Fibroblast of skin of scalp (primary cell): ENCODE measurements at places on chromosomes 2 and 18.

GRCh38 chr2:212974692-212975091, 176.7 kb downstream of the IKZF2 start:
- DNase-seq, result no peak

DNA sequence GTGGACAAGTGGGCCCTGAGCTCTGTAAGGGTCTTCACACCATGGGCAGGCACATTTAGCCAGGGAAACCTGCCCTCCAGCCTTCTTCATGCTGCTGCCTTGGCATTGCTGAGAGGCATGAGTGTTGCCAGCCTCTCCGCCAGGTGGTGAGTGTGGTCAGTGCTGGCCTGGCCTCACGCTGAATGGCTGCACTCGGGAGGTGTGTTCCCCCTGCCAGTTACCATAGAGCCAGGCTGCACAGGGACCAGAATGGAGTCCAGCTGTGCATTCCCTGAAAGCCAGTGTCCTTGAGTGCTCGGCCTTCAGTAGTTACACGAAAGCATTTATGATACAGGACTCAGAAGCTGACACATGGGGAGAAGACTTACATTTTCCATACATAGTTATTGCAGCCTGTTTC, 139.7 kb downstream of the ATP9B start:
- DNase-seq, result no peak

DNA sequence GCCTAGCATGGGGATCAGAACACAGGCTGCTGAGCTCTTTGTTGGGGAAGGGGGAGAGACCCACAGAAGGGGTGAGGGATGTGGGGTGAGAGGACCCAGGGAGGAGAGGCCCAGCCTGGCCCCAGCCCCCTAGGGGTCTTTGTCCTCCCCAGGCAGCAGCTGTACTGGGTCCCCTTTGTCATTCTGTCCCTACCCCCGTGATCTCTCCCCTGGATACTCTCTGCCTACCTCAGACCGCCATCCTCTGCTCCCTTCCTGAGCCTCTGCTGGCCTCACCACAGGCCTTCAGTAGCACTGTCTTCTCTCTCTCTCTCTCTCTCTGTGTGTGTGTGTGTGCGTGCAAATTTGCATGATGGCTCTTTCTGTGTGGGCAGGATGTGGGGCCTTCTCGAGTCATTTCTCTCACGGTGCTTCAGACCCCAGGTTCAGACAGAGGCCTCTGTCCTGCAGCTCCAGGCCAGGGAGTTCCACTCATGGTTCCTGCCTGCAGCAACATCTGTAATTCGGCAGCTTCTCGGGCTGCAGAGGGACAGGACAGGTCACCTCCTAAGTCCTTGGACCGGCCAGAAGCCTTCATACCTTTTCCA, 1.4 kb downstream of the PSD4 start:
- DNase-seq, result peak; percentile 13

DNA sequence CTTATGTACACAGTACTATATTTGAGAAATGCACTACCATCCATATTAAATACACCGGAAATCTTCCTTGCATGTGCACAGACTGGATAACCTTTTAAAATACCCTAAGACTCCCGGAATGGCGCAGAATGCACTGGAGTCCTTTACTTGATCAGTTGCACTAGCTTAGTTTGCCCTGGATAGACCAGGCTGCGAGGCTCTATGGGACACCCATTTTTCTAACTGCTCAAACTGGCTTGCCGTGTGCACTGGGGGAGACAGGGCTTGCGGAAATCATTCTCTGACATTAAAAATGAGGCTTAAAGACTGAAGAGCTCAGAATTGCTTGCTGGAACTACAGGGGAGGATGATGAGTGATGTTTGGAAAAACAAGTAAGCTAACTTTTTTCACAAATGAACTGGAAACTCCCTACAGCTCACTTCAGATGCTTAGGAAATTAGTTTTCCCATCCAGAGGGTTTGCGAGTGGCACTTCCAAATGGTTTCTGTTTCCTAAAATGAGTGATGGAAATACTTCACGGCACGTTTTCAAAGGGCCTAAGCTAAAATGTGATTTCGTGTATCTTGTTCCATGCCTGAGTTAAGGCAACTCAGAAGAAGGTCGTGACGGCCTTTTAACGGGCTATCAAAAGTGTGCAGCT, 2.7 kb downstream of the NCK2 start:
- no peak for DNase-seq
